ENCODE measurements at places on chromosomes 12 and 14.

GRCh38 chr12:46005151-46005797, 14.9 kb upstream of the SCAF11 start:
- no peak for DNase-seq

- DNase-seq = no peak
Measured at GRCh38 chr14:95222151-95222631, 64.9 kb upstream of the DICER1 start.

DNA sequence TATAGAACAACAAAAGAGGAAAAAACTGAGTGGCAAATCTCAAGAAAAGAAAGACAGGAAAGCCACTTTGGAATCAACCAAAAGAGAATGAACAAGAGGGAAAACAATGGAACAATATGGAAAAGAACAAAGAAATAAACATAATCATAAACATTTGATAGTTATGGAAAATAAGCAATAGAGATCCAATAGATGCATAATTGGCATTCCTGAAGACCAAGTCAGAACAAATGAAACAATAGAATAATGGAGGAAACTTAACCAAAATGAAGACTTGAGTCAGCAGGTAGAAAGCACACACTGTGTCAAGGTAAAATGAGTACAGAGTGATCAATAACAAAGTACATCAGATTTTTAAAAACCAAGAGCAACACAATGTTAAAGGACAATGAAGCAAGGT, 10.1 kb upstream of the RPS6KA5 start:
- no peak for DNase-seq

GRCh38 chr14:29454026-29454693, 473.5 kb downstream of the PRKD1 start:
- DNase-seq = no peak

DNA sequence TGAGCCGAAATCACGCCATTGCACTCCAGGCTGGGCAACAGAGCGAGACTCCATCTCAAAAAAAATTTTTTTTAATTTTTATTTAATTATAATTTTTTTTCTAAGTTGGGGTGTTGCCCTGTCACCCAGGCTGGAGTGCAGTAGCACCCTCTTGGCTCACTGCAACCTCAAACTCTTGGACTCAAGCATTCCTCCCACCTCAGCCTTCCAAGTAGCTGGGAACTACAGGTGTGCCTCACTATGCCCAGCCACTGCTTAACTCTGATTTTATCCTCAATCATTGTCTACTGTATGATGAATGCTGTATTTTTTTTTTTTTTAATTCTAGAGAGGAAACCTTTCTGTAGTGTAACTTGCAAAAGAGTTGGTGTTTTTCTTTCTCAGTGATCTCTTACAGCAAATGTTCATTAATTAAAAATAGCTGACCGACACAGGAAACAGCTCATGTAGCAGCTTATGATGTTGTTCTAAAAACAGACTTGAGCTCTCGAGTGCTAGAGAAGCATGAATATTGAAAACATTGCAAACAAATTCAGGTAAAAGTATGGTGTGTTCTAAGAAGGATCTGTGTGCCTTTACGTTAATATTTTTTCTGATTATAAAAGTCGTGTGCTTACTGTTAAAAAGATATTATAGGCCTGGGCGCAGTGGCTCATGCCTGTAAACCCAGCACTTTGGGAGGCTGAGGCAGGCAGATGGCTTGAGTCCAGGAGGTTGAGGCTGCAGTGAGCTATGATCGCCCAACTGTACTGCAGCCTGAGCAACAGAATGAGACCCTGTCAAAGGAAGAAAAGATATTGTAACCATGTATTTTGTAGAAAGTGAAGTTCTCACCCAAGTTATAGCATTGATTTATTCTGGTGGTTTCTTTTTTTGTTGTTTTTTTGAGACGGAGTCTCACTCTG, 68.9 kb downstream of the FGD4 start:
- no peak for DNase-seq

- DNase-seq = peak; percentile 53
Measured at GRCh38 chr14:56491299-56492285, 88.0 kb upstream of the TMEM260 start.

DNA sequence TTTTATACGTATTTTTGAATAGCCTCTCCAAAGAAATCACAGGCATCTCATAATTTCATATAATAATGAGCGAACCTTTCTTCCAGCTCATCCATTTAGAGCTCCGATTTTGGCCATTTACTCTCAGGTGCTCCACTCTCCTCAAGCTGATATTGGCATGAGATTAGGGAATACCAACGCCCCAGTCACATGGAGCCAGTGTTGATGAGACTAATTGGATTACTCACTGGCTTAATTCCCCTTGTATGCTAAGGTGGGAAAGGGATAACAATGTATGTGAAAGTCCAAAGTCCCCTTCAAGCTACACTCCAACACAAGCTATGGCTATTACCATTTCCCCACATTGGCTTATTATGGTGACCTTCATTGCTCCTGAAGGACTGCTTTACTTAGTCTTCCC, 76.6 kb upstream of the NAV3 start:
- DNase-seq = no peak

GRCh38 chr14:28656704-28657255, 109.8 kb upstream of the FOXG1 start:
- DNase-seq = no peak

GRCh38 chr12:78568321-78569020, 296.1 kb upstream of the SYT1 start:
- no peak for DNase-seq

DNA sequence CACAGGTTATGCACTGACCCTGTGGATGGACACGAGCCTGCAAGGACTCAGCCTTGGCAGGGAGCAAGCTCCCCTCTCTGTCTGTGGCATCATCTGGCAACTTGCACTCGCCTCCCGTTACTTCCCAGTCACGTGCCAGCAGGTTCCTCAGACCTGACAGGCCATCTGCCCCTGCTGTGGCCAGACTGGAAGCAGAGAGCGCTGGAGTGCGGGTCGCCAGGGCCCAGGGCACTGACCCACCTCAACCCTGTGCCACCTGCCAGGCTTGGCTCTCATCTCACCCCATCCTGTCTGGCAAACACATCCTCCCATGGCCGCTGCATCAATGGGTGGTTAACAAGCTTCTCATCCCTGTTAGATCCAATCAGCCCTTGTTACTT, 28.4 kb downstream of the SLC6A12 start:
- DNase-seq = no peak

- no peak for DNase-seq
Measured at GRCh38 chr12:123858176-123858575, 96.1 kb downstream of the DNAH10 start.

GRCh38 chr12:10614056-10614370, 604 bp upstream of the MAGOHB start:
- DNase-seq = no peak

- peak; percentile 59 for DNase-seq
Measured at GRCh38 chr12:124660851-124661250, 93.4 kb upstream of the NCOR2 start.

- peak; percentile 79 for DNase-seq
Measured at GRCh38 chr12:6647083-6647604, at the start of gene ACRBP. TSS of gene ACRBP (minus strand) at chr12:6647432. CDS start at chr12:6647366, 66 bp downstream.

DNA sequence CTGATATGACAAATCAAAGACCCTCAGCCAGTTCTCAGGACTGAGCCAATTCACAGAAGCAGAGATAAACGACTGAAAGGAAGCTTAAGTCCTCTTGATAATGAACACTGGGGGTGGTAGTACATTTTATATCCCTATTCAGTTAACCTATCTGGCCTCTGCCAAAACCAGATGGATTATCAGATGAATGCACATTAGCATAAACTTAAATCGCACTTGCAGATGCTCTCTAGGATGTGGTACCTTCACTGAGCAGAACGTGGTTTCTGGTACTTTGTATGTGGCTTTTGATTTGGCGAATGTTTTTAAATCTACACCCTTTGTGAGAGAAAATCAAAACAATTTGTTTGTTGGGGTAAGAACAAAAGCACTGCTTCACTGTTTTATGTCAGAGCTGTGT, 21.1 kb upstream of the TAS2R14 start:
- DNase-seq = no peak

DNA sequence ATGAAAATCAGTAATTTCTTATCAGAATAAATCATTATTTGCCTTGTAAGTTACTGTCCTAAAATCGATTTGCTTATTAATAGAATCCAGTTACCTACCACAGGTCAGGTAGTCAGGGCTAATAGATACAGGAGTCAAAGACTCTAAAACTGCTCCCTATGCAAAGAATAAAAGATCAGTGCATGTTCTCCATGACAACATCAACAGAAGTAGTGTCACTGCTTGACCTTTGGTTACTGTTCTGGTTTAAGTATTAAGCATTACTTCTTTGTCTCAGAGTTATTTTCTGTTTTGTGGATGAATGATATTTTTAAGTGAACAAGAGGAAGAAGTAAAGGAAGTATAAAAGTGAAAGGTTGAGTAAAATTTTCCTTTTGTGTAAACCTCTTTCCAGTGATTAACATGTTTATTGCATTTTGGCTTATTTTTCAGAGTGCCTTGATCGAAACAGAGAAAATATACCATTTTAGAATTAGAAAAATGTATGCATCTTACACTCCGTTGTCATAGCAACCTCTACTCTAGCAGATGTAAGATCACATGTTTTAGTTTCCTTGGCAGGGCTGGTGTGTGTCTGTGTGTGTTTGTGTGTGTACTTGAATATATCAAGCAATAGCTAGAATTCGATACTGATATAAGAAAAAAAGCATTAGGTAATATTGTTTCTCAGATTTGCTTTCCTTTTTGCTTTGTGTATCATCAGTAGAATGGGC, 44.7 kb downstream of the ABCD2 start:
- no peak for DNase-seq

GRCh38 chr12:37543966-37544668, 772.5 kb upstream of the ALG10B start:
- DNase-seq = no peak

DNA sequence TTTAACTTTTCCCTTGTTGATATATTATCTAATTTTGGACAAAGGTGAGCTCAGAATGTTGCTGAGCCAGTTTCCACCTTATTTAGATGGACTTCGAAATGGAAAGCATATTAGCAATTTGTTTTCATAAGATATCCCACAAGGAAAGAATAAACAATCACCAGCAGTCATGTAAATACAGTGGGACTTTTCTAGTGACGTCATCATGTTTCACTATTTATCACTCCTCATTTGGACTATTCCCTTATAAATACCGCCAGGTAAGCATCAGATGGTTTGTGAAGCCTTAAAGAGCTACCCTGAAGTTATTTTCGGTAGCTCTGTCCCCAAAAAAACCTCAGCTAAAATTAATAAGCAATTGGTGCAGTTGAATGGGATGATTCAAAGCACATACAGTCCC, 110.7 kb downstream of the PTPRR start:
- DNase-seq = no peak

All from glutamatergic neuron (in vitro differentiated cells).